CD8-positive, alpha-beta memory T cell (primary cell): ENCODE measurements at places on chromosomes 4 and X.

GRCh38 chr4:119942806-119943205, 123.8 kb downstream of the MAD2L1 start:
- no peak for DNase-seq

DNA sequence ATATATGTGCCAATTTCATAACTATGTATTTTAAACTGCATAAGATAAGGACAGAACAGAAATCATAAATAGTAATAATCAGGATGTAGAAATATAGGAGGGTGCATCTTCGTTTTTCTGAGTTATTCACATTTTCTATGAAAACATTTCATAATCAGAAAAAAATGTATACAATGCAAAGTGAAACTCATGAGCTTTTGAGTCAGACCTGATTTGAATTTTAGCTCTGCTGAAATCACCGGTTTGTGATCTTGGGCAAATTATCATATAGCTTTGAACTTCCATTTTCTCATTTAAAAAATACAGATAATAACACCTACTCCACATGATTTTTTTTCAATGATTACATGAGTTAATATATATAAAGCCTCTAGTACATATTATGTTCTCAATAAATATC, 106.9 kb downstream of the KDR start:
- DNase-seq: no peak

DNA sequence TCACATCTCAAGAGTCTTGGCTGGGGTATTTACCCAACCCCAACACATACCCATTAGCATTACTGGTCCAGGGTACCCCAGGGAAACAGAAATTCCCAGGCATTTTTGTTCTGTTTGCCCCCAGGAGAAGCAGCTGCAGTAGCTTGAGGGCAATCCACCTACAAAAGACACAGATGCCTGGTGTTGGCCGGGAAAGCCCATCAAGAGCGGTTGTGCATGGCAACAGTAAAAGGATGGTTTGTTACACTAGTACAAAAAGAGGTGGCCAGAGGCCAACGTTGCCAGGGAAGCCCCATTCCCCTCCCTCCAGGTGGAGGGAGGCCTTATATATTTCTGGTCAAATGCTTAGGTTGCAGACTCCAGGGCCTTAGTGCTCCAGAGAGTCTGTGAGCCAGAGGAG, 637.8 kb downstream of the BCOR start:
- DNase-seq: no peak

- DNase-seq: no peak
These were observed 137.4 kb downstream of the DCLK2 start for GRCh38 chr4:150215601-150216000.

- no peak for DNase-seq
These were observed 76.0 kb upstream of the DHRSX start for GRCh38 chrX:2576793-2577192.
